ENCODE measurements at places on chromosomes 3 and 15.

- DNase-seq, result no peak
Measured at GRCh38 chr3:16663854-16664712, 58.9 kb upstream of the DAZL start.

DNA sequence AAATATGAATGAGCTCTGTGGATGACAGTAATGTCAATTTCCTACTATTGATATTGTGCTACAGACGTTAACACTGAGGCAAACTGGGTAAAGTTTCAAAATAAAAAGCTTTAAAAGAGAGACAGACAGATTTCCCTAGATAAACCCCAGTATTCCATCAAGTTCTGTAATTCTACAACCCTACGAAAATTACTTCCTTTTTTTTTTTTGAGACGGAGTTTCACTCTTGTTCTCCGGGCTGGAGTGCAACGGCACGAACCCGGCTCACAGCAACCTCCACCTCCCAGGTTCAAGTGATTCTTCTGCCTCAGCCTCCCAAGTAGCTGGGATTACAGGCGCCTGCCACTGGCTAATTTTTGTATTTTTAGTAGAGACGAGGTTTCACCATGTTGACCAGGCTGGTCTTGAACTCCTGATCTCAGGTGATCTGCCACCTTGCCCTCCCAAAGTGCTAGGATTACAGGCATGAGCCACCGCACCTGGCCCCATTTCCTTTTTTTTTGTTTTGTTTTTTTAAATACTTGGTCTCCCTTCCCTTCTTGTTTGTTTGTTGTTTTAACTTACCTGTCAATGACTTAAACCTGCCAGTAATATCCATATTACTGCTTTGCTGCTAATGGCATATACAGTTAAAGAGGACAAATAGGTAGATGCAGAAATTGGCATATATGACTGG lies 57.2 kb downstream of the CBLB start:
- DNase-seq, result no peak

DNA sequence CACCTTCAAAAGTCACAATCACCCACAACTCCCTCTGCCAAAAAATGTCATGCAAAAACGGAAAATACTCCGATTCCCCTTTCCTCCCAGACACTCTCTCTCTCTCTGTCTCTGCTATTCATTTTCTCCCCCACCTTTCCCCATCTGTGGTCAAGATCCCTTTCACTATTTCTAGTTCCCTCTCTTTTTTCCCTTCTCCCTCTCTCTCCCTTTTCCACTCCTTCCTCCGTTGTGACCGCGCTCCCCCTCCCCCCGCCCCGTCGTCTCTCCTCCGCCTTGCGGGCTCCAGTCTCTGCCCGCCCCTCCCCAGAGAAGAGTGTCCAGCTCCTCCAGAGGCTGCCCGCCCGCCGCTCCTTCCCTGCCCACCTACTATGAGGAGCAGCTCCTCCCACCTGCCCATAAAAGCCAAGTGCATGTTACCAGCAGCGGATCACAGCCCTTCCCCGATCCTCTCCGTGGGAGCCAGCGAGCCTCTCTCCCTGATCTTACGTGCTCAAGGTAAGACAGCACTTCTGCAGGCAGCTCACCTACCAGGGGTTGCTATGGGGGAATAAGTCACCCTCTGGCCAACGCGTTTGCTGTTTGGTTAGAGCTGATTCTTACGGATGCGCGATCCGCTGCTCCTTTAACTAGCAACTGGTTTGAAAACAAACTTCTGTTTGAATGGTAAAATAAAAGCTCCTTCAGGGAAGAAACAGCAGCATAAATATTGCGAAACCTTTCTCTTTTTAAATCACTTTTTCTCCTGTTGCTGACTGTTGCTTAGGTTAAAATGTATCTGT lies at the start of gene COL8A1:
TSS of gene COL8A1 (plus strand) at position 428 of the 782 bp plus-strand sequence. CDS start 152,089 bp downstream, outside the sequence.
- no peak for DNase-seq

GRCh38 chr3:97974996-97975395 lies 2.8 kb upstream of the RIOX2 start:
- DNase-seq, result no peak

DNA sequence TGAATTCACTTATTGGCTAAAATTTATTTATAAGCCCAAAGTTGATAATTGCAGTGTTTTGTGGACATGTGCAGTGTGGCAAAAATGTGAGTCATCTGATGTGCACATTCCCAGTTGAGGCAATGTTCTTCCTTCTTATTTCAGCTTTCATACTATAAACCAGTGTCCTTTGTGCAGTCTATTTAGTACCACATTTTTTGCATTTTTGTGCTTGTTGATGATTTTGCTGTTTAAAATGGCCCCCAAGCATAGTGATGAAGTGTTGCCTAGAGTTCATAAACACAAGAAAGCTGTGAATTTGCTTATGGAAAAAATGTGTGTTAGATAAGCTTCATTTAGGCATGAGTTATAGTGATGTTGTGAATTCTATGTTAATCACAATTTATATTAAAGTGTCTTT lies 19.4 kb upstream of the IL20RB start:
- DNase-seq, result no peak

DNA sequence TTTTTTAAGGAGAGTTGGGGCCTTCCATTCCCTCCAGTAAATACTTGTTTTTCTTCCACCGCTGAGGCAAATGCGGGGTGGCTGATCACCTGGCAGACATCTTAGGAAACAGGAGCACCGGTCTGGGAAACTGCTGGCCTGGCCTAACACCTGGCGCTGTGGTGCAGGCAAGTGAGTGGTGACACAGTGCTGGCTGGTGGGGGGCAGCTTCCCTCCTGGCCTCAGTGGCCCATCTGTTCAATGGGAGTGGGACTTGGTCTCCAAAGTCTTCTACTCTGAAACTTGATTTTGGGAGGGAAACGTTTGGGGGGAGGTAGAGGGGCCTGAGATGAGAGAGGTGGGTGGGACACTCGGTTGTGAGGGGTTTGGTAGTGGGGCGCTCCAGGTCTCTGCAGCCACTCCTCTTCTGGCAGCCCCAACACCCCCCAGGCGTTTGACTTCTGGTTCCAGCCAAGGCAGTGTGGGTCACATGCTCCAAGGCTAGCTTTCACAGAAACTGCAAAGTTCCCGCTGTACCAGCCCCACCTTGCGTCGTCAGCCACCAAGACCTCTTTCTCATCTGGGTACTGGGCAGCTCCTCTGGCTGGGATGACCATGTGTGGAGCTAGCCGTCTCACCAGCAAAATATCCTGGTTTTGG lies 4.7 kb downstream of the GHRL start:
- DNase-seq, result no peak

- no peak for DNase-seq
Measured at GRCh38 chr3:124438813-124439212, 291.4 kb upstream of the UMPS start.

GRCh38 chr3:56629451-56629850 lies 53.6 kb downstream of the TASOR start:
- DNase-seq, result no peak

DNA sequence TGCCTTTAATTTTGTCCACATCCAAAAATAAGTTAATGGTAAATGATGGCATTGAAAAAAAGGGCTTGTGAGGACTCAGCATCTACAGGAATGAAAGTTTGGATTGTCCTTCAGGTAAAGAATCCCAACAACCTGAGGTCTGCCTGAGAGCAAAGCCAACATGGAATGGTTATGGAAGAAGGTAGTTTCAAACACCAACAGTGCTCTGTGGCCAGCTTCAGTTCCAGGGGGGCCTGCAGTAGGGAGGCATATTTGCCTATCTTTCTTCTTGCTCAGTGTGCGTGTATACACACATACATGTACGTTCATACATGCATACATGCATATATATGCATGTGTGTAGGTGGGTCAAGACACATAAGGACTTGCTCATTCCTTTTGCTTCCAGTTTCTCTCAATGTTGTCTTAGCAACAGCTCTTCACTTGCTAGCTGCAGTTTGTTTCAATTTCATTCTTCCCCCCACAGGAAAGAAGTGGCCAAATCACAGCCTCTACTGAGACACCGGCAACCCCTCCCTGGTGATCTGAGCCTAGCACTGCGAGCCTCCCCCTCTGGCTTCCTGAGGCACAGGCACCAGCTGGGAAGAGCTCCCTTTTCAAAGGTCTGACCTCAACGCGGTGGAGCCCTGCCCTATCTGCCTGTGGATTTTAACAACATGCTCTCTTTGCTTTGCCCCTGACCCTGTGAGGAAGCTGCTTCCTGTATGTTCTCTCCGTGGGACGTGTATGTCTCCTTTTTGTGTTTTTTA lies 146.2 kb downstream of the KLF13 start:
- DNase-seq, result peak; percentile 61

GRCh38 chr3:9916734-9917680 lies at the start of gene IL17RC:
TSS of gene IL17RC (plus strand) at chr3:9917098. CDS start at chr3:9917316, 218 bp downstream.
- DNase-seq, result peak; percentile 53

GRCh38 chr3:155441026-155441425 lies 147.5 kb upstream of the STRIT1 start:
- DNase-seq, result no peak

DNA sequence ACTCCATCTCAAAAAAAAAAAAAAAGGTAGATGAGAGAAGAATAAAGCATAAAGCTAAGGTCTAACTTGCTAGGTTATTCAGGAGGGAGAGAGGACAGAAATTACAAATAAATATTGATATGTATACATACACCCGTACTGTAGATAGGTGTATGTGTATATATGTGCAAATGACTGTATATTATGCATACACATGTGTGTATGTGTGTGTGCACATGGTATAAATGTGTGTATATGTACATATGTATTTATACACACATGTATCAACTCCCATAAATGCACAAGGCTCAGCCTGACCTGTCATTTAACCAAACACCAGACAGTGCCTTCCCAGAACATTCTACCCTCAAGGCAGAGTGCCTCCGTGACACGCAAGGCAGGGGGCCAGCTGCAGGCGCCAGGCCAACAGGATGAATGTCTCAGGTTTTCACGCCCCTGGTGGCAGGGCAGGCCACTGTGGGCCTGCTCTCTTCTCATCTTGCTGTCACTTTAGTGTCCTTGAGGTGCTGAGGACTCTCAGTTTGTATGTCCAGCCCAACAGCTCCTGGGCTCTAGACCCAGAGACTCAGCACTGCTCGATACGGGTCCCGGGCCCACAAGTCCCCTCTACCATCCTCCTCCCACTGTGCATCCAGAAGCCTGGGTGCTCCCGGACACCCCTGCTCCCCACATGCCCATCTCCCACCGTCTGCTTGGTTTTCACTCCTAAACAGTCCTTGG lies 40.4 kb downstream of the TM2D3 start:
- DNase-seq, result no peak

DNA sequence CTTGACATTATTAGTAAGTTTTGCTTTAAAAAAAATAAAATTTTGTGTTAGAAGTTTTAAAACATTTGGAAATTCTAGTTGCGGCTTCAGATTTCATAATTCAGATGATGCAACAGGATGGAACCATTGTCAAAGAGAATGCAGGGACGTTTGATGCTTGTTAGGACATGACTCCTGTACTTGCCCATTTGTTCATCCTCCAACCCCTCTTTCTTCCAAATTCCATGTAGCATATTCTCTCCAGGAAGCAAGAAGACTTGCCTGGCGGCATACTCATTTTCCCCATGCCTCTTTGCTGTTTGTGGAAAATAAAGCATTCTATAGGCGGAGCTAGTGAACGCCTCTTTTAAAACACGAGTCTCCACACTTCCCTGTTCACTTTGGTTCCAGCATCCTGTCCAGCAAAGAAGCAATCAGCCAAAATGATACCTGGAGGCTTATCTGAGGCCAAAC lies at the start of gene CSTA:
TSS of gene CSTA (plus strand) at position 378 of the 453 bp plus-strand sequence. CDS start at position 423, 45 bp downstream.
- DNase-seq, result no peak

DNA sequence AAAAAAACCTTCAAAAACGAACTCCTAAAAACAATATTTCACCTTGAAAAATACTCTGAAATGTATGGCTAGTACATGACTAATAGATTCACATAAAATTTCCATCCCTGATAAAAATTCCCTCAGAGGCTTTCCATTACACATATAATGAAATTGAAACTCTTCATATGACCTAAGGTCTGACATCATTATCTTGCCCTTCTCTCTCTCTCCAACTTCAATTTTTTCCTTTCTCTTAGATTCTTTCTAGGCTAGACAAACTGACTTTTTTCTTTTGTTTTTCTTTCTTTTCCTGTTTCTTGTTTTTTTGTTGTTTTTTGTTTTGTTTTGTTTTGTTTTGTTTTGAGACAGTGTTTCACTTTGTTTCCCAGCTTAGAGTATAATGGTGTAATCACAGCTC lies 1220.5 kb downstream of the ROBO2 start:
- DNase-seq, result no peak

GRCh38 chr3:110815008-110815583 lies 256.5 kb upstream of the NECTIN3 start:
- no peak for DNase-seq

DNA sequence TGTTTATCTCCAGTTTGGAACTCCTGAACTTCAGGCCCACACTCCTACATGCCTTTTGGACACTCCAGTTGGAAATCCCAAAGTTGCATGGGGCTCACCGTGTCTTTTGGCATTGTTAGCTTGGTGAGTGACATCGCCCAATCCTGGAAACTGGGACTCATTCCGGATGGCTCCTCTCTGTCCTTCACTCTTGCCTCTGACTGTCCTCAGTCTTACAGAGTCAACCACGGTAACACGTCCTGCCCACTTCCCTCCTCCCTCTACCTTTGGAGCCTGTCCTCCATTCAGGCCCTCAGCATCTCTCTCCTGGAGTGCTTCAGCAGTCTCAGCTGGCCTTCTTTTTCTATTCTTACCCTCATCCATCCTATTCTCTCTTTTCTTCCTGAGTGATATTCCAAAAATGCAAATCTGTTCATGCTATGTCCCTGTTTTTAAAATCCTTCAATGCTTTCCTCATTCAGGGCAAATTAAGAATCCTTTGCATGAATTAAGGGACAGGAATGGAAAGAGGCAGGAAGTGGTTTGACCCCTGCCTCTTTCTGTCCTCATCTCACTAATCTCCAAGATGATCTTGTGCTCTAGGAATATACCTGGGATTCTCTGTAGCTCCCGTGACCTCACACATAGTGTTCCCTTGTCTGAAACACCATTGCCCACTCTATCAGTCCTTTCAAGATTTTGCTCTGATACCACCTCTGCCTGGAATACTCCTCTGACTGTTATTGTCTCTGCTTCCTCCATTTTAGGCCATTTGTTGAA lies 42.5 kb downstream of the LPP start:
- DNase-seq, result no peak

GRCh38 chr3:151146071-151146730 lies 56.8 kb downstream of the GPR171 start:
- DNase-seq, result peak; percentile 62

DNA sequence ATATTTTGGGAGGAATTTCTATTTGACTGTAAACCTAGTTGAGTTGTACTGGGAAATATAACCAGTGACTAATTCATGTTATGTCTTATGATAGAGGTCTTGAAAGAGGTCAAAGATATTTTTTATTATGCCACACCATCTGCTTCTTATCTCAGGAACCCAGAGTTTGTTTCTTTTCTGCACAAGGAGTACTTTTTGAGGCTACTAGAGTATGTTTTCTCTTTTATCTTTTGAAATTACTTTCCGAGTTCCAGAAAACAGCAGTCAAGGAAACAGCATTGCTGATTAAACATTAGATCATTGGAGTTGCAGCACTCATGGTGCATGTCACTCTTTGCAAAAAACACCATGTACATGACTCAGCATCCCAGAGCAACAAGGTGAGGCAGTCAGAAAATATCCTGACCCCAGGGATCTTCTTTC lies 645.8 kb upstream of the NR2F2 start:
- DNase-seq, result no peak
